ENCODE measurements at places on chromosomes 3 and 15.

GRCh38 chr3:170267793-170268192 is 45.6 kb downstream of the PRKCI start:
- DNase-seq = no peak

- no peak for DNase-seq
Measured at GRCh38 chr15:101731746-101732145, 7.5 kb upstream of the TARS3 start.

GRCh38 chr3:50534681-50535330 is 31.4 kb upstream of the CACNA2D2 start:
- DNase-seq = no peak

DNA sequence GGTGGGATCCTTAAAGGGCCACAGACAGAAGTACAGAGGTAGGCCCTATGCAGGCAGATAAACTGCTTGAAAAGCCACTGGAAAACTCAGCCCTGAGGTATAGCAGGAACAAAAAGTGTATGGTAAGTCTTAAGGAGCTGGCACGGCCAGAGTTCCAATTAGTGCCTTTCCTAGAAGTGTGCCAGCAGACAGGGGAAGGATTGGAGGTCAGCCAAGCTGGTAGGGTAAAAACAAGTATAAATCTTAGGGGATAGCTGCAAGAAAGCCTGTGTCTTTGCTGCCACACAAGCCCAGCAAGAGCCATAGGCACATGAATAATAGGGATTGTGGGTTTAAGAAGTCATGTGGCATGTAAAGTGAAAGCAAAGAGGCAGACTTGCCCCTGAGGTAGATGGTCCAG is 582.5 kb downstream of the PLOD2 start:
- DNase-seq = no peak

DNA sequence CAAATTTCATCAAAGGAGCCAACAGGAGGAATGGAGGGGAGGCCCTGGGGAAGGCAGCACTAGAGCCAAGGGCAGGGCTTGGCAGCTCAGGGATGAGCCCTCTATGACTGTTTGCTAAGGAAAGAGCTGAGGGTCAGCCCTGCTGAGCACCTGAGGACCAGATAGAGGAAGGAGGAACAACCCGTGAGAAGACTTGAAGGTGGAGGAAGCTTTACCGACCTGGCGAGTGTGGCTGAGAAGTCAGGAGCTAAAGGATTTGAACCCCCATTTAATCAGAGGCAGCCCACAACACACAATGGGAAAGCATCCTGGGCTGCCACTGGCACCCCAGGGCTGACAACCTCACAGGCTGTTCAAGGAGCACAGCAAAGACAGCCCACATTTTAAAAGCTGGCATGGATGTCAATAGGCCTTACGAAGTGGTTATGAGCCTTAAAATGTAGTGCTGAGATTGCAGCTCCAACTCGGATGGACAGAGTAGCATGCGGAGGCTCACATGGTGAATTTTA is 20.7 kb upstream of the LRRC2 start:
- no peak for DNase-seq

GRCh38 chr3:170178651-170179050 is 2.9 kb downstream of the PHC3 start:
- no peak for DNase-seq

GRCh38 chr3:9934993-9935392 is 1.4 kb downstream of the CRELD1 start:
- DNase-seq = no peak

- DNase-seq = no peak
Measured at GRCh38 chr15:45653702-45654424, 19.0 kb downstream of the SQOR start.

GRCh38 chr3:195573611-195574496 is 9.9 kb downstream of the APOD start:
- DNase-seq = no peak

DNA sequence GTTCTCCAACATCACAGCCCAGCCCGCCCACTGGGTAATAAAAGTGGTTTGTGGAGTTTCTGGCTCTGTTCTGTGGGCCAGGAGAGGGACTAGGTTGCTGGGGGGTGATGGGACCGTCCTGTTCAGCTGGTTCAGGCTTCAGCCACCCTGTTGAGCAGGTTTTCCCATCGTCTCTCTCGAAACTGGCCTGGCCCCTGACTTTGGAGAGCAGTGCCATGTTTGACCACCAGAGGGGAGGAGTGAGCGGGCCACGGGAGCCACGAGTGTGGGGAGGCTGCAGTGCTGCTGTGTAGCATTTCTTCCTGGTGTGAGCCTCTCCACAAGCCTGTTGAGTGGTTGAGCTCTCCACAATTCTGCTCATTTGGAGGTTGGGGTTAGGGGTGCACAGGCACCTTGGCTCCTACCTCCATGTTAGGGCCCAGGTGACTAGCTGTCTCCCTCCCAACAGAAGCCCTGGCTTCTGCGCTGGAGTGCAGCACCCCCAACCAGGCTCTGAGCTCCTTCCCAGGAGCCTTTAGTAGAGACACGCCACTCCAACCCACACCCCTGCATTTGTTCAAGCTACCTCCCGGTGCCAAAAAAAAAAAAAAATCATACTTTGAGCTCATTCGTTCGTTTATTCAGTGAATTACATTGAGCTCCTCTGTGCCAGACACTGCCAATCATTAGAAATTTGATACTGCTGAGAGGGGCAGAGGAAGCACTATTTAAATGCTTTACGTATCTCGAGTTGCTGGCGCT is 13.9 kb downstream of the SPINT1 start:
- DNase-seq = peak; percentile 39

All from RCC 7860 (cell line).